ENCODE measurements at places on chromosomes 13 and 19.

GRCh38 chr13:32261567-32261966, 53.6 kb downstream of the ZAR1L start:
- DNase-seq: peak; percentile 78

GRCh38 chr13:46119883-46120614, 15.2 kb upstream of the CPB2 start:
- DNase-seq: no peak

DNA sequence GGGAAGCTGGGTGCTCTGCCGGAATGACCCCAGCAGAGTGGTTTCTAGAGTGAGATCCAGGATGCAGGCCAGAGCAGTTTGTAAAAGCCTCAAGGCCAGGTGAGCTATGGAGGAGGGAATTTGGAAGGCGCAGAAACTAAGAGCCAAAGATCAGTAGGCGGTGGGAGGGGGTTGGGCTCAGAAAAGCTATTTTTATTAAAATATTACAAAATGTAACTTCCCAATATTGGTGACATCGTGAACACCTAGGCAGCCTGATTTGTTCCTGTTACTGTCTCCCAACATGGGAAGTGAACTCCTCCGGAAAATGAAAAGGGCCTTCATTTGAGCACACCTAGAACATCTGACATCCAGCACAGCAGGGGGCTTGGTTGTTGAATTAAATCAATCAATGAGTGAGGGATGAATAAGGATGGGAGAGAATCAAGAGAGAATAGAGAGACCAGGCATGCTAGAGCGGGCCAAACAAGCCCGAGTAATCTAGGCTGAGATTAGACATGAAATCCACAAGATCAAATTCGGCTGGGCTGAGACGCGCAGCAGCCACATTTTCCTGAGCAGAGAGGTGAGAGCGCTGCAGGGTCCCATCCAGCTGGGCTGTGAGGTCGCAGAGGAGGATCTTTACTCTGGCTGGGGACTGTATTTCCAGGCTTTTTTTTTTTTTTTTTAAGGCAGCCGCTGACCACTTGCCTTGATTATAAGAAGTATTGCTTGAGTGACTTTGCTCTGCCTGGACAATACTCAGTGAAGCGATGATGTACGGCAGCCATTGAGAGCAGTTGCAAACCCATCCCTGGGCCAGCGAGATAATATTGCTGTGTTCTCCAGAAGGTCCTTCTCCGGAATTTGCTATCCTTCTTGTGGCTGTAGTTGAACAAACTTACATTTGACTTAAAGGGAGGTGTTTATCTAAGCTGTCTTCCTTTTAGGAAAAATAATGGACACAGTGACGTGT, 178.0 kb upstream of the KL start:
- no peak for DNase-seq

GRCh38 chr13:74017301-74018061, 116.7 kb downstream of the KLF12 start:
- DNase-seq: no peak

DNA sequence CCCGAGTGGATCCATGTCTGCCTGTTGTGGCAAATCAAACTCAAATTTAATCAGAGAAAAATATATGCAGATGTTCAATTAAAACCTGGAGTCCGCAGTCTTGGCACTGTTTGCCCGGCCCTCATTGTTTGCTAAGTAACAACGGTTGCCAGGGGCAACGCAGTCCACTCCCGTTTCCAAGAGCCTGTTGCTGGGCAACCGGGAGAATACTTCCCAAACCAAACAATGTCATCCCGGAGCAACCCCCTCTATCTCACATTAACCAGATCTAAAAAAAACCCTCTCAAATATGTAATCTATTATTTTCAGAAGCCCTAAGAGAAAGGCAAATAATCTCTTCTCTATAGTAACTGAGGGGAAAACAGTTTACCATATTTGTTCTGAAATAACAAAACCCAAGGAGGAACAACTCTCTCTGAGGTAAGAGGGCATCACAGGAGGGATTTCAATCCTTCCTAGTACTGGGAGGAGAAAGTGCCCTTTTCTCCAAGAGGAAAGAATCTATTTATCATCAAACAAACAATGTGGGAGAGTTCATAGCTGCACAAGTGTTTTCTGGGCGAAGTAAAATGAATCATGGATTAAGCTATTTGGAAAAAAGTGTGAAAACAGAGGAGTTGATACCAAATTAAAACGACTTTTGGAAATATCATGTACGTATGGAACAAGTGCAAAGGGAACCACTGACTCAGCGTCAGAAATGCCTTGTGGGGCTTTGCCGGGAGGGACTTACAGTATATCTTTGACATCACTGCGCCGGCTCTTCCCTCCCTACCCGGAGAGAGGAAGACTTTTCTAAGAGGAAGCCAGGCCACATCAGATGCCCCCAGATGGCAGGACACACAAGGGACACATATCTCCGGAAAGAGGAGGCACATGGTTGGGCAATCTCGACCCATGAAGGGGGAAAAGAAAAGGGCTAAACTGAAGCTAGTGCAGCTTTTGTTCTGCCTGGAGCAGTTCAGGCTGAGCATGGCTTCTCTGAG, 43.3 kb downstream of the RFX2 start:
- peak; percentile 97 for DNase-seq

GRCh38 chr13:60108589-60108988, 55.1 kb downstream of the DIAPH3 start:
- DNase-seq: no peak

GRCh38 chr19:34540811-34541557, 59.4 kb downstream of the WTIP start:
- no peak for DNase-seq

GRCh38 chr19:49744946-49745381, 18.1 kb downstream of the TSKS start:
- DNase-seq: no peak

GRCh38 chr13:106522112-106522705, 13.3 kb downstream of the EFNB2 start:
- no peak for DNase-seq

GRCh38 chr19:44927746-44928145, 13.3 kb downstream of the APOC1 start:
- no peak for DNase-seq

DNA sequence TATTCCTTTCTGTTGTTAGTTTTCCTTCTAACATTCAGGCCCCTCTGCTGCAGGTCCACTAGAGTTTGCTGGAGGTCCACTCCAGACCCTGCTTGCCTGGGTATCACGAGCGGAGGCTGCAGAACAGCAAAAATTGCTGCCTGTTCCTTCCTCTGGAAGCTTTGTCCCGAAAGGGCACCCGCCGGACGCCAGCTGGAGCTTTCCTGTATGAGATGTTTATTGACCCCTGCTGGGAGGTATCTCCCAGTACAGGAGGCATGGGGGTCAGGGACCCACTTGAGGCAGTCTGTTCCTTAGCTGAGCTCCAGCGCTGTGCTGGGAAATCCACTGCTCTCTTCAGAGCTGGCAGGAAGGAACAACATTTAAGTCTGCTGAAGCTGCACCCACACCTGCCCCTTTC, 259.1 kb downstream of the SLC7A1 start:
- DNase-seq: no peak

- DNase-seq: no peak
Measured at GRCh38 chr19:48418317-48419064, 25.0 kb downstream of the GRIN2D start.

- DNase-seq: no peak
Measured at GRCh38 chr13:39528661-39528980, 74.4 kb downstream of the LHFPL6 start.

GRCh38 chr19:8269724-8270123, 38.4 kb downstream of the CD320 start:
- DNase-seq: no peak

All from Right ventricle myocardium superior (tissue), 1 donor.